ENCODE measurements at places on chromosomes 6 and 20. TPM values are rescaled to one million over a fixed set of nuclear protein-coding genes. Genes with fewer than 3 reads are reported as not detected.

The GNRH2 gene
- polyA plus RNA-seq: 1.9 TPM

The OSBPL2 gene
- polyA plus RNA-seq: 41.5 TPM

The LRRC1 gene
- 19.4 TPM for polyA plus RNA-seq

The GPLD1 gene
- polyA plus RNA-seq: 14.3 TPM

The C4B gene
- polyA plus RNA-seq: 4.4 TPM

The IRAK1BP1 gene
- polyA plus RNA-seq: 5.3 TPM

The XKR7 gene
- polyA plus RNA-seq: 9.6 TPM

The CRISP3 gene
- not detected for polyA plus RNA-seq

The VPS52 gene
- polyA plus RNA-seq: 29.1 TPM

The TMEM200A gene
- 30.7 TPM for polyA plus RNA-seq

The SCGN gene
- polyA plus RNA-seq: 283 TPM

The RRAGD gene
- polyA plus RNA-seq: 32.2 TPM
